ENCODE measurements at places on chromosomes 1 and 21.

GRCh38 chr1:9128520-9129265, at the start of gene GPR157:
Gene GPR157 (minus strand): TSS chr1:9129102. CDS start chr1:9129027, 75 bp downstream.
- H3K4me3 ChIP-seq, result peak within 1 kb of the TSS; percentile 86
- peaks cover 18% of the 10 kb centered on the region for H3K4me1 ChIP-seq
- H3K27ac ChIP-seq, result no peak within 1 kb of the TSS
- peaks cover 14% of the 10 kb centered on the region for H3K27me3 ChIP-seq

DNA sequence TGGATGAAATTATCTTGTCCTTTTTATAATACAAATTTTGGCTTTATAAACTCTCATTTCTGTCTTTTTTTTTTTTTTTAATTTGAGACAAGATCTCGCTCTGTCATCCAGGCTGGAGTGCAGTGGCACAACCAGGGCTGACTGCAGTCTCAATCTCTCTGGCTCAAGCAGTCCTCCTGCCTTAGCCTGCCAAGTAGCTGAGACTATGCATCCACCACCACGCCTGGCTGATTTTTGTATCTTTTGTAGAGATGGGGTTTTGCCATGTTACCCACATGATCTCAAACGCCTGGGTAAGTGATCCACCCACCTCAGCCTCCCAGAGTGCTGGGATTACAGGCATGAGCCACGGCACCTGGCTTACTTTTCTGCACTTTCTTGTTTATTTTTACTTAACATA, 7.5 kb downstream of the TOR1AIP1 start:
- no peak for DNase-seq
- peaks cover under 1% of the 10 kb centered on the region for H3K4me1 ChIP-seq
- H3K4me3 ChIP-seq, result no peak overlapping the region
- peaks cover 6% of the 10 kb centered on the region for H3K36me3 ChIP-seq
- H3K27ac ChIP-seq, result no peak overlapping the region
- H3K27me3 ChIP-seq, result no peaks in the 10 kb centered on the region

GRCh38 chr21:41877901-41878830, 978 bp downstream of the PRDM15 start:
- no peaks in the 10 kb centered on the region for H3K36me3 ChIP-seq
- H3K4me3 ChIP-seq, result peak overlapping the region; percentile 77
- DNase-seq, result peak; percentile 31
- H3K4me1 ChIP-seq, result peaks cover 16% of the 10 kb centered on the region
- no peak overlapping the region for H3K27ac ChIP-seq
- H3K27me3 ChIP-seq, result no peaks in the 10 kb centered on the region

DNA sequence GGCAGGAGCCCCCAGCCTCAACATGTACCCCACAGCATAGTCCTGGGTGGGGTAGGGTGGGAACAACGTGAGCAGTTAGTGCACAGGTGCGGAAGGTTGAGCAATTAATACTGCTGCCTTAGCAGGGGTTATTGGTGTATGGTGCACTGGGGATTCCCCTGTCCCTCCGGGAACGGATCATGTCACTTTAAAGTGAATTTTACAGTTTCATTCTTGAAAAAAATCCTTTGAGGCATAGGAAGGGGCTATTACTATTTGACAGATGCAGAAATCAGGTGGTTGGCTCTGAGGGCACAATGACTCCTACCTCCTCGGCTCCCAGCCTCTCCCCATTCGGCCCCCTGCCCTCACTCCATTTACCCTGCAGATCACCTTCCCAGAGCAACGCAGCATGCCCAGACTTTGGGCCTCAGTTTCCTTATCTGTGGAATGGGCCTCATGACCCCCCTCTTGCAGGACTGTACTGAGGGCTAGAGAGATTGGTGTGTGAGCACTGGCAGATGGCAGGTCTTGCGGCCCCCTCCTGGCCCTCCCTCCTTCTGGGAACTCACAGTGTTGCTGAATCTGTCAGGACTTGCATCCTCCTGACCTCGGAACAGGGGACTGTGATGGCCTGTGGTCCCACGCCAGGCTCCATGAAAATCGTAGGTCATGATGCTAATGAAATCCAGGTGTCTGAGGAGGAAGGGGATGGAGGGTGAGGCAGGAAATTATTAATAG, 5.1 kb upstream of the MYBPH start:
- no peak for DNase-seq
- H3K36me3 ChIP-seq, result no peaks in the 10 kb centered on the region
- peaks cover 22% of the 10 kb centered on the region for H3K4me1 ChIP-seq
- no peak overlapping the region for H3K27ac ChIP-seq
- H3K4me3 ChIP-seq, result no peak overlapping the region
- peaks cover under 1% of the 10 kb centered on the region for H3K27me3 ChIP-seq
